Right hindlimb (tissue), 1 donor: ENCODE measurements at places on chromosomes 3 and 15.
A peak's percentile ranks its signal among the peaks of the same experiment; 100 is the strongest.

DNA sequence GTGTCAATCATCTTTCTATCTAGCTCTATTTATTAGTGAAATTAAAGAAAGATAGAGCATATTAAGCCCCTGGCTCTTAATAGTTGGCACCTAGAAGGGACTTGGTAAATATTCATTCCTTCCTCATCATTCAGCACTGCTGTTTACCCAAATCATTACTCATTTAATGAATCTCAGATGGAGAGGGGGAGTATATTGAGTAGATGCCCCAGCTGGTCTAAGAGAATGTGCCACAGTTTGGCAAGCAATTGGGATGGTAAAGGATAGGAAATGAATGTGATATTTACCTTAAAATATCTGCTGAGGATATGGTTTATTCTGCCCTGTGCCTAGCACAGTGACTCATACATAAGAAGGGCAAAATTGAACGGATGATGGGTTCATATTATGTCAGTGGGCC lies 6.0 kb downstream of the IL1RAP start:
- DNase-seq = no peak

DNA sequence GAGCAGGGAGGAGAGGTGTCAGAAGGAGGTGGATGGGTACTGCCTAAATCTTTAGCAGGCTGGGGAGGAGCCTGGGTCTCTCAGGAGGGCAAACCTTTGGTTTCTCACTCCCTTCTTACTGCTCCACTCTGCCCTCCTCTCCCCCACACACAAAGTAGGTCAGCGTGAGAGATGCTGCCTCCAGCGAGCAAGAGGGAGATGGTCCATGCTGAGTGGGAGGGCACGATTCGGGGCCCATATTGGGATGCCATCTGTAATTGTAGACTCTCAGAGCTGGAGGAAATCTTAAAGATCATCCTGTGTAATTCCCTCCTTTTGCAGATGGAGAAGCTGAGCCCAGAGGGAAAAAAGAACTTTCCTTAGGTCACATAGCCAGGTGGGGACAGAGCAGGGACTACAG lies 34.2 kb upstream of the SYN2 start:
- no peak for DNase-seq

DNA sequence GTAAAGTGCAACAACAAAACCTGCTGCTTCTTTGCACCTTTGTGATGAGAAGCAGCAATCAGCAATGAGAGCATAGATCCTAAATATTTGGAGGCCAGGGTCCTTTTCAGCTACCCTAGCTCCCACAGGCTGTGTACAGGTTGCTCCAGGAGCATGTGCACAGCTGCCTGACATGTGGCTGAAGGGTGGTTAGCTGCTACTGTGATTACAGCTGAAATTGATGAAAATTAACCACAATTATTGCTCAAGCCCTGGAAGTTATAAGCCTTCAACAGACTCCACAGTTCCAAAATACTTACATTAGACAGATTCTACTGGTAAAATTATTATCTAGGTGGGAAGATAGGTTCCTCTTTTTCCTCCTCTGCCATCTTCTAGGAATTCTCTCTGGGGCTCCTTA lies 28.5 kb downstream of the COMMD2 start:
- DNase-seq = no peak

DNA sequence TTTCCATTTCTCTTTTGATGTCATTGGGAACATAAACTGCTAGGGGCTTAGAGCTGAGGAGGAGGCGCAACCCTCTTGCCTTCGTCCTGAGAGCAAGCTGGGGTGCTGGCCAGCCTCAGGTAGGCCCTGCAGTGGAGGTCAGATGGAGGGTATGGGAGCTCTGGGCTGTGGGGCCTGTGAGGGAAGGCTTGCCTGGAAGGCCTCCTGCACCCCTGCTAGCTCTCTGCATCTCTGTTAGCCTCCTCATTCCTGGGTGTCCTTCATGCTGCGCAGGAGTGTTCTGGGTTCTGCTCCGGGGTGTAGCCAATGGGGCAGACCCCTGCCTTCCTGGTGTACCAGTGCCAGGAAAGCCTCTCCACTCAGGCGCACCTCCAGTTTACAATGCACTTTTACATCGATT lies 11.8 kb downstream of the GP5 start:
- DNase-seq = no peak

DNA sequence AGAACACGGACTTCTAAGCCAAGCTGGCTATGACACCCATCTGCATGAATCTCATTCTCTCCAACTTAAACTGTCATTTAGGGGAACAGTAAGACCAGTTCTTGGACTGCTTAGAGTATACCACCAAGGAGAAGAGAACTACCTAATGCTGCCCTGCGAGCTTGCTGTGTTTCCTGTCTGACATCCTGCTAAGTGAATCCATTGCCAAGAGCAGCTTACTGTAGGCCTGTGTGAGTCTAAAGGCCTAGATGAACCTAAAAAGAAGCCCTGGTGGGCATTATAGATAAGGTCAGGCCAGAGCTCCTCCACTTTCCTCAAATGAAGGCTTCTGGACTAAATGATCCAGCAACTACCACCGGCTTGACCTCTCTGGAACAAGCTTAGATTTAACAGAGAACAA lies 15.0 kb downstream of the LZTFL1 start:
- DNase-seq = no peak

DNA sequence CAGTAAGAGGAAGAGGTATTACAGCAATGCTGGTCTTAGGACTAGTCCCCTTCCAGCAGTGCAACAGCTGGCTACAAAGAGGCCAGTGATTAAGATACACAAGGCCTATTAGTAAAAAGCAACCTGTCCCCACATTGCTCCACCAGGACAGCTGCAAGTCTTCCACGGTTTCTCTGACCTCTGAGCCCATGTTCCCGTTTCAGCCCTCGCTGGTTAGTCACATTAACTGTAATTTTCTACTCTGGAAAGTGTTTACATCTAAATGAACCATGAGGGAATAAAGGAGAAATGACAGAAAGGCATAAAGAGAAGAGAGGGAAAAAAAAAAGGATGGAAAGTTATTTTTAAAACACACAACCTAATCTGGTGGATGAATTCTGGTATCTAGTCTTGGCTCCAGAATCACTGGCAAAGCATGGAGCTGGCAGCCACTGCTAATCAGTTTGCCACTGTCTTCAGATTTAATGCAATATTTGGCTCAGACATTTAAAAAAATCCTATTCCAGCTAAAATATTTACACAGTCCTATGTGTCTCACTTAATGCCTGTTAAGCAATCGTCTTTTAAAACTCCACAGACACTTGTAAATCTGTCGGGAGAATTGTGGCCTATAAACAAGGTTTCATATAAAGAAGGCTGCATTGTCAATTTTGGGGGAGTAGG lies 154.9 kb downstream of the GREM1 start:
- peak; percentile 61 for DNase-seq

DNA sequence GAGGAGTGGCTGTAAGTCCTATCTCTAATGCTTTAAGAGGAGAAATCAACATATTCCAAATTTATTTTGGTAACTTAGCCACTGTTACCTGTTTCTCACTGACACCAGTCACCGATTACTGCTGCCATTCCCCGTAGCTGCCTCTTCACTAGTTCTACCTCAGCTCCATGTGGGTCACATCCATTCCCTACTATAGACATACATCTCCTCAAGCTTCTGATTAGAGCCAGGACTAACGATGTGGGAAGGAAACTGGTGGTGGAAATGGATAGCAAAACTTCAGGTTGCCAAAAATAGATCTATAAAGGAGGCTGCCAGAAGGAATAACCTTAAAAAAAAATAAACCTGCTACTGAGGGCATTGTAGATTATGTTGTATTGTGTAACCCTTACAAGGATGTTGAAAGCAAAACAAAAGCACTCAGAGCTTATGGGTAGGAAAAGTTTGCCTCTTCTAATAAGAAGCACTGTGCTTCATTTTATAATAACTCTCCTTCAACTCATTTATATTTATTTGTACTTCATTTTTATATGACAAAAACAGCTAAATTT lies 56.0 kb downstream of the KAT2B start:
- DNase-seq = no peak

DNA sequence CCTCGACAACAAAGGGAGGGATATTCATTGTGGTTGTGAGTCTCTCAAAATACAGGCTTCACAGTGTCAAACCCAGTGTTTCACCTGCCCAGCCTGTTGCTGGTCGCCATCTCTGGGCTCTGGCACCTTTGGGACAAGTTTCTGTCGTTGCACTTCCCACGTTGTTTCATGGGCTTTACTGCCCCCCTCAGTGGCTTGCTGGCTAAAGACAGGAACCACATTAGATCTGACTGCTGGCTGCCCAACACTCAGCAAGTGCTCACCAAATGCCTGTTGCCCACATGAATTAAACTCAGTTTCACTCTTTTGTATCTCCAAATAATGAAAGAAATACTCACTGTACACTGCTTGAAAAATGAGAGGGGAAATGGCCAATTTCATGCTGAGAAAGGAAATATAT lies 27.6 kb downstream of the FOXL2 start:
- DNase-seq = no peak

- no peak for DNase-seq
Observed at GRCh38 chr3:101813817-101814440, 34.9 kb downstream of the NXPE3 start.

DNA sequence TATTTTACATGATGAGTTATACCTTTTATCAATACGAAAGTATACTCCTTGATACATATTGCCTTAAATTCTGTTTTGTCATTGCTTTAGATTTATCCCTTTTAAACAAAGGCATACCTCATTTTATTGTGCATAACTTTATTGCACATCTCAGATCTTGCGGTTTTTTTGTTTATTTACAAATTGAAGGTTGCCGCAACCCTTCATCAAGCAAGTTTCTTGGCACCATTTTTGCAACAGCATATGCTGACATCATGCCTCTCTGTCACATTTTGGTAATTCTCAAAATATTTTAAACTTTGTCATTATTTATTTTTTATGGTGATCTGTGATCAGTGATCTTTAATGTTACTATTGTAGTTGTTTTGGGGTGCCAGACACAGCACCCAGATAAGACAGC lies 20.9 kb downstream of the SNRK start:
- DNase-seq = no peak

DNA sequence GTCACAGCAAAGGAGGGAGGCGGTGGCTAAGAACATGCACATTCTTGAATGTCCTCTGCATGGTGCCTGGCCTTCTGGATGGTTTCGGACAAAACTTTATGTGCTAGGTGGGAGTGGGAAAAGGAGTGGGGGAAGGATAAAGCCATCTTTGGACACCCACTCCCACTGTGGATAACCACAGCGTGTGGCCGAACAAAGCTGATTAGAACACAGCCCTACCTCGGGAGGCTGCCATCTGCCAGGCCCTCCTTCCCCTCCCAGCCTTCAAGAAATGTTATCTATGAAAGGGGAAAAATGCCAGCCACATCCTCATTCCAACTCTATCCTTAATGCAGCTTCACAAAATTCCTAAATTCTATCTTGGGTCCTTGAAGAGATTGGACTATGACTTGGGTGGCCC lies 18.8 kb downstream of the AMOTL2 start:
- no peak for DNase-seq

GRCh38 chr3:77468626-77469020 lies 428.7 kb downstream of the ROBO2 start:
- DNase-seq = peak; percentile 51

GRCh38 chr3:101189796-101190195 lies 130.6 kb downstream of the IMPG2 start:
- DNase-seq = no peak

- peak; percentile 35 for DNase-seq
Observed at GRCh38 chr3:99172736-99173657, 271.5 kb upstream of the DCBLD2 start.

DNA sequence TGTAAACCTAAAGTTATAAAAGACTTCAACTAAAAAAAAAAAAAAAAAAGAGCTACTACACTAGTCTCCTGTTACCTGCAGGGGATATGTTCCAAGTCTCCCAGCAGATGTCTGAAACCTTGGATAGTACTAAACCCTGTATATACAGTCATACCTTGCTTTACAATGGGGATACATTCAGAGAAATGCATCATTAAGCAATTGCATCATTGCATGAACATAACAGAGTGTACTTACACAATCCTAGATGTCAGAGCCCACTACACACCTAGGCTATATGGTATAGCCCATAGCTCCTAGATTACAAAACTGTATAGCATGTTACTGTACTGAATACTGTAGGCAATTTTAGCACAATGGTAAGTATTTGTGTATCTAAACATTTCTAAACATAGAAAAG lies 119.1 kb downstream of the GMPS start:
- no peak for DNase-seq

DNA sequence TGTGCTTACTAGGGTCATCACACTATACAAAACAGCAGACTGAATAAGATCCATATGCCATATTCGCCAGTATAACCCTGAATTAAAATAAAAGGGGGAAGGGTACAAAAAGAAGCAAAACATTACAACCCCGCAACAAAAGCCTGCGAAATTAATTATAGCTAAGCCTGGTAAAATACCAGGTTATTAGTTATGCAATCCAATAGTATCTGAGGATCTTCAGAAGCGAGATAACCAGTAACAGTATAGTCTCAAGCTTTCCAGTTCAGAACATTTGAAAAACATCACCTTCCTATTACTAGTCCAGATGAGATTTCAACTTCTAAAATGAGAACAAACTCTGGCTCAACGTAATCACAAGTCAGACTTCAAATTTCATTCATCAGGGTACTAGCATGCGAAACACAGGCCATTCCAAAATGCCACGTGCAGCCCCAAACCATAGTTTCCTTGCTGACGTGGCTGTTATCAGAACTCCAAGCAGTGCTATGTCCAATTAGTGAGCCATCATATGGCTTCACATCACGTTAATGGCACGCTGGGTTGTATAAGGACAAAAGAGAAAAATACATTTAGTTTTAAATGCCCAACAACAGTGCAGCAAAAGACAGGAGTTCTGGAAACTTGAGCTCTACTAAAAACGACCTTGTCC lies 1.1 kb downstream of the SSR3 start:
- DNase-seq = no peak

- DNase-seq = no peak
Observed at GRCh38 chr15:101256757-101257156, 4.9 kb upstream of the CHSY1 start.
